ENCODE measurements at places on chromosomes 5 and 9.

DNA sequence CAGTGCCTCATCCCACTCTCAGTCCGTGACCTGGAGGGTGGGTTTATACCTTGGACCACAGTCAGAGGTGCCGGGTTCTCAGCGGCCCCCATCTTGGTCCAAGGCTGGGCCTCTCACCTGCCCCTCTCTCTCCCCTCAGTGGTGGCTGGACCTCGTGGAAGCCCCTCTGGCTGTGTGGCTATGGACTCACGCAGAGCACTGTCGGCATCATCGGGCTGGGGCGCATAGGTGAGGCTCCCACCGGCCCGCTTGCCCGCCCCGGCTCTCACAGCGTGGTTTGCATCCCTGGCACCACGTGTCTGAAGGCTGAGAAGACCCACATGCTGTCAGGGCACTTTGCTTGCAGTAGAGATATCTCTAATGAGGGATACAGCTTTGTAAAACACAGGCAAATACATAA lies 5.8 kb downstream of the GRHPR start:
- no peak for DNase-seq

DNA sequence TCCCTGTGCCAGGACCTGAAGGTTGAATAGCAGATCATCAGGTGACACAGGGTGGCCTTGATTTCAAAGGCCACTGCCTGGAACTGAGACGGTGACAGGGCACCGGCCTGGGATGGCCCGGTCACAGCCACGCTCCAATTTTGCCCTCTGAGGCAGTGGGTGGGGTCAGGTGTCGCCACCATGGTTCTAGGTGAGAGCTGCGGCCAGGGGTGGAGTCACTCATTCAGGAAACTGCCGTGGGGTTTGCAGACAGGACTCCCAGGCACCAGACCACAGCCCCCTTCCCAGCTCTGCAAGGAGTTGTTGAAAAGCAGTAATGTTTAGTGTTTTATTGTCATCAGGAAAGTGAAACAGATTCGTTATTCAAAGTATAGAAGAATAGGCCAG lies 17.3 kb upstream of the RNU6ATAC start:
- DNase-seq, result no peak

GRCh38 chr9:114621975-114622609 lies 11.0 kb downstream of the TMEM268 start:
- DNase-seq, result no peak

- no peak for DNase-seq
Measured at GRCh38 chr9:84698323-84698722, 28.8 kb downstream of the NTRK2 start.

DNA sequence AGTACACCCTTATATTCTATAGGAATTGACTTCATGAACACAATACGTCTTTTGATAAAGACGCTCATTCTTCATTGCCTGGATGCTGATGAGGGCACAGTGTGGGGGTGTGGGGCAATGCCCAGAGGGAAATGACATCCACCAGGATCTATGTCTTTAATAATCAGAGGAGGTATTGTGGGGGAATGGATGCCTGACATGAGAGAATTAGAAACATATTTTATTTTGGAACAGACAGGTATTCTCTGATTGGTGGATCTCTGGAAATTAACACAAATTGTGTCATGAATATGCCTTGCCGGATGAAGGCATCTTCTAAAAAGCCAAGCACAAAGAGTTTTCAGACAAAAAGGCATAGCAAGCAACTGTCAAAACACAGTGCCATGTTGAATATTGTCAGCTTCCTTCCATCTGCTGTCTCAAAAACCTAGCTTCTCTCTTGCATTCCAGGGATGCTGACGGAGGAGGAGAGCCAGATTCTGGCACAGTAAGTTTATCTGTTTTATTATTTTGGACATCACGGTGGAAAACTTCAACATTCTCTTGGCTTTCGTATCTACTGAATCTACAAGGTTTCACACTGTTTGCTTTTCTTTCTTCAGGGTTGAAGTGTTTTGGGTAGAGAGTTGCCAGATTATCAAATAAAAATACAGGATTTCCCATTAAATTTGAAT lies 3.9 kb upstream of the C5orf58 start:
- no peak for DNase-seq

DNA sequence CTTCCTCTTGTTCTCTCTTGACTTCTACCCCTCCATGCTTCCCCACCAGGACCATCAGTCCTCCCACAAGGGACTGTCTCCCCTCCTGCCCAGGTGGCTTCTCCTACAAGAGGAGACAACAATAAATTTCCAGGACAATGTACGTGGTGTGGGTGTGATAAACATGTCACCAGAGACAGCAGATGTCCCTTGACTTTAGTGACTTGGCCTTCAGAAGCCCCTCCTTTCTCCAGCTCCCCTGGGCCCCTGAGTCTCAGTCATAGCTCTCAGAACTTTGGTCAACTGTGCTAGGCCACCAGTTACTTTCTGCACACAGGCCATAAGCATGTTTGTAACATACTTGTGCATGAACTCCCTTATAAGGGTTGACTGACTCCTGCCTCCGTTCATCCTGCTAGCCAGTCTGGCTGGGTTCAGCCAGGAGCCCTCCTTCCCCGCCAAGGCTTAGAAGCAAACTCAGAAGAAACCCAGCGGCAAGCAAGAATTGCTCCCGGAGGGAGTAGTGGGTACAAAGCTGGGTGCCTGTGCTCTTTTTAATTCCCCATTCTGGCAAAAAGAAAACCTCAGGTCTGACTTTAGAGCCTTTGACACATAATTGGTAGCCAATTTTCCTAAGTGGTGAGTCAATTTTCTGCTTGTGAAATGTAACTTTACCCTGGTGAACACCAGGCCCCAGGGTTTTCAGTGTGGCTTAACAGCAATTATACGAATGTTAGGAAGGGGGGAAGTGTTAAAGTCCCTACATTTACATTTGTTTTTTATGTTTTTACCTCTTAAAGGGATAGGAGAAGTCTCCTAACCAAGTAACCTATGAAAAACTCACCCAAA lies 49.2 kb downstream of the EBF1 start:
- DNase-seq, result no peak

DNA sequence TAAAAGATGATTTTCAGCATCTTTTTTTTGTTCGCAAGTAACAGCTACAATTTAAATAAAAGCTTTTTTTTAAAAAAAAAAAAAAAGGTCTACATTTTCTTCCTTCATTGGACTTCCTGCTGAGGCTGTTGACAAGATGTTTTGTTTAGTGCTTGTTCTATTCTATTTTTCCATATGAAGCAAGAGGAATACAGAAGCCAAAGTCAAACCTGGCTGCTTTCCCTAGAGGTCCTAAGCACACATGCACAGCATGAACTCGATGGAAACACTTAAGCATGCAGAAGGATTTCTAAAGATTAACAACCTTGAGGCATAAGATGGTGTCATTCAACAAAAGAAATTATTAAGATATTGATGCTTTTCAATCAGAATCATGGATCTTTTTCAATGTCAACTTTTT lies 105.1 kb downstream of the ADCY2 start:
- DNase-seq, result no peak

DNA sequence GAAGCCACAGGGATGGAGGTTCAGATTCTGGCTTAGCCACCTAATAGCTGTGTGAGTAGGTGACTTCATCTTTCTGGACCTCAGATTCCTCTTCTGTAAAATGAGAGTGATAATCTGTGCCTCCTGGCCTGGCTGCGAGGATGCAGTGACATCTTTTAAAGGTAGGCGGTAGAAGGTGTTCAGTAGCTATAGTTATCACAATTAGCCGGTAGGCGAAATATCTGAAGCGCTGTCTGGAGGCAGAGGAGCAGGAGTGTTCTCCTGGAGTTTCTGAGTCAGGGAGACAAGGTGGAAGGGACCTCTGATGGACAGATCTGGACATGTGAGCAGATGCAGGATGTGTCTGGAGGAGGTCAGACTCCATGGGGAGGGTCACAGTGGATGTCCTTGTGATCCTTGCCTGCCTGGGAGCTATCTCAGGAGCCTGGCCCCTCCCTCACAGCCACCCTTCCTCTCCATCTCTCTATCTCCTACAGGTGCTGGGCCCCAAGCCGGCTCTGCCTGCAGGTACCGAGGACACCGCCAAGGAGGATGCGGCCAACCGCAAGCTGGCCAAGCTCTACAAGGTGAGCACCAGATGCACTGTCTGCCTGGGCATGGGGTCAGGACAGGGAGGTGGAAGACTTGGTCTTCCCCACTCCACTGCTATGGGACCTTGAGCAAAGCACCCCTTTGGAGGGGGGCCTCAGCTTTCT lies 45.6 kb downstream of the GSN start:
- no peak for DNase-seq

GRCh38 chr9:87853302-87853701 lies 29.4 kb upstream of the SPATA31E1 start:
- no peak for DNase-seq

- no peak for DNase-seq
Measured at GRCh38 chr9:91126761-91127445, 234.8 kb downstream of the AUH start.

- DNase-seq, result peak; percentile 72
Measured at GRCh38 chr5:147628058-147628895, 118.4 kb upstream of the DPYSL3 start.

DNA sequence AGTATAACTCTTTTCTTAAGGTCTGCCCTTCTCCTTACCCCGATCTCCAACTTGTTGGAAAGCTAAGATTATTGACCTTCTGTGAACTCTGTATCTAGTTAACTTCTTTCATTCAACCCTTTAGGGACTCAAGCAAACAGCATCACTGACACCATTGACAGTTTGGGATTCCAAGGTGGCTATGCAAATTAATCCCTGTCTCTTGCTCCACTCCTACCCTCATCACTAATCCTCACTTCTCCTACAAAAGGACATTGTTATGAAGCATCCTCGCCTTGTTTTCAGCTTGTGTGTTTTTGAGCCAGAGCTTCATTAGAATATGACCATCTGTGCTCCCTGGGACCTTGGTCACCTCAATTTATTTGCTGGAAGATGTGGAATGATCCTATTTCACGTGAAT lies 337.9 kb downstream of the PDE4D start:
- DNase-seq, result no peak

GRCh38 chr9:7336356-7337065 lies 463.1 kb downstream of the DMAC1 start:
- DNase-seq, result no peak

DNA sequence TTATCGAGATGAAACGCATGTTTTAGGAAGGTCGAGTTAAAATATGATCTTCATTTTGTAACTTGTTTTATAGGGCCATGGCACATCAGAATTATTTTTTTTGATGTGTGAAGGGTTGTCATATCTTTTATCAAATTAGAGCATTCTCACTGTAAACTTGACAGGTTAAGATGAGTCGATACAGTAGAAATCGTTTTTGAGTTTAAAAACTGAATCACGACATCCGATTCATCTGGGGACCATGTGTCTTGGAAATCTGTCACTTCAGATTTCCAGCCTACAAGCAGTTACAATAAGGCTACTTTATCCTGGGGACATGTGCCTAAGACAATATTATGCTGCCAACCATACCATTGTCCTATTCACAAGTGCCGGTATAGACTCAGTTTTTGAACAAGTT lies 136.2 kb downstream of the ALDH1A1 start:
- DNase-seq, result no peak

- DNase-seq, result no peak
Measured at GRCh38 chr5:136529081-136529480, 163.7 kb upstream of the TRPC7 start.

DNA sequence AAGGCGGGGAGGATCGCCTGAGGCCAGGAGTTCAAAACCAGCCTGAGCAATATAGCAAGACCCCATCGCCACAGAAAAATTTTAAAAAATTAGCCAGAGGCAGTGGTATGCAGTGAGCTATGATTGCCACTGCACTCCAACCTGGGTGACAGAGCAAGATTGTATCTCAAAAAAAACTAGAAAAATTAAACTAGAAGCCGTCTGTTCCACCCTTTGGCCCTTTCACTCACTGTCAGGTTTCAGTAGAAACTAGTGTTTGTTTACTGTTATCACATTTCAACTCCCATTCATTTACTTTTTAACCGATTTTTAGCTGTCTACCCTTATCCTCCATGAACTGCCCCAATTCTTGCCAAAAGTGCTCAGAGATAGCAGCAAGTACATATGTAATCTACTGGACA lies 8.3 kb downstream of the UGCG start:
- no peak for DNase-seq

DNA sequence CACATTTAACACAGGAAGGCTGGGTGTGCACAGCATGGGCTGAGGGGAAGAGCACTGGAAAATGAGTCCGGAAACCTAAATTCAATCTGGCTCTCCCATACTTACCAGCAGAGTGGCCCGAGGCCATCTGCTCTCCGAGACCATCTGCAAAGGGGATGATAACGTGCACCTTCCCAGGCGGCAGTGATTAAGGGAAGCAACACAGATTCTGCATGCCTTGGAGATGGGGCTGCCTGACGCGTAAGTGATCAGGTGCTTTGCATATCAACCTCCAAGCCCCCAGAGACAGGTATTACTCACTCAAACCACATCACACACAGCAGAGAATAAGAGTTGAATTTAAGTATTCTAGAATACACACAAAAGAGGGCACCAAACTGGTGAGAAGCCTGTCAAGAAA lies 9.1 kb downstream of the EPB41L4B start:
- DNase-seq, result no peak

DNA sequence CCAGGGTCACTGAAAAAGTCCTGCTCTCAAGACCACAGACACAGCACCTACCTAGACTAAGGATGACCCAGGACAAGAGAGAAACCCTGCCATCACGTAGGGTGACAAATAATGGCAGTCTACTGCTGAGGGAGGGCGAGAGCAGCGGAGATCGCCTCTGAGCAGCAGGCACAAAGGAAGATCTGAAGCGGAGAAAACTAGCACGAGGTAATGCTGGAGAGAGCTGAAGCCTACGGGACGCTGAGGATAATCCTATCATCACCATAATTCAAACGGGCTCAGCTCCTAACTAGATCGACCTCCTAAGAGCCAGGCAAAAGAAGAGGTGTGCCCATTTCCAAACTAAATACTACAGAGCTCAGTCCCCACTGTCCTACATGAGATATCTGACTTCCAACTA lies 41.3 kb downstream of the FBXO10 start:
- no peak for DNase-seq

DNA sequence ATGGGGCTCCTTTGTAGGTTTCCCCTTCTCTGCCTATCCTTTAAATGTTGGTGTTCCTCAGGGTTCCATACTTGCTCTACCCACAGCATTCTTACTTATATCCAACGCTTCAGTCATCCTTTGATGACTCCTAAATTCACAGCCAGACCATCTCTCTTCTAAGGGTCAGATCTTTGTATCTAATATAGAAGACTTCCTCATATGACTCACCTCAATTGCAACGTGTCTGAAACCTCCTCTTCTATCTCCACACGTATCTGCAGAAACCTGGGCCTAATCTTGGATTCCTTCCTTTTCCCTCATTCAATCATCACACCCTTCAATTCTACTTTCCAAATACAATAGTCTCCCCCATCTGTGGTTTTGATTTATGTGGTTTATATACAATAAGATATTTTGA lies 68.3 kb downstream of the HMGCR start:
- no peak for DNase-seq
